Endothelial cell of umbilical vein (primary cell): ENCODE measurements at places on chromosomes 13 and 19. TPM values are rescaled to one million over a fixed set of nuclear protein-coding genes. Genes with fewer than 3 reads are reported as not detected.

The EDNRB gene
- total RNA-seq: 2.3 and 2.6 TPM in 2 replicates

The KLK13 gene
- not detected in 2 replicates for total RNA-seq

The UBE2L5 gene
- not detected in 2 replicates for total RNA-seq

The RXFP2 gene
- not detected in 2 replicates for total RNA-seq

The TMEM190 gene
- not detected in 2 replicates for total RNA-seq

The KLK11 gene
- total RNA-seq: not detected in 2 replicates

The ANGPTL4 gene
- total RNA-seq: 3.9 and 4.6 TPM in 2 replicates

The SBK2 gene
- total RNA-seq: not detected in 2 replicates

The ZFR2 gene
- not detected in 2 replicates for total RNA-seq

The ZNF154 gene
- total RNA-seq: 0.81 and 2.0 TPM in 2 replicates

The EPSTI1 gene
- 0.74 and 3.1 TPM in 2 replicates for total RNA-seq

The TJP3 gene
- not detected in 2 replicates for total RNA-seq

The ZNF728 gene
- not detected in 2 replicates for total RNA-seq

The ANKRD10 gene
- 83.1 and 94.1 TPM in 2 replicates for total RNA-seq

DNA sequence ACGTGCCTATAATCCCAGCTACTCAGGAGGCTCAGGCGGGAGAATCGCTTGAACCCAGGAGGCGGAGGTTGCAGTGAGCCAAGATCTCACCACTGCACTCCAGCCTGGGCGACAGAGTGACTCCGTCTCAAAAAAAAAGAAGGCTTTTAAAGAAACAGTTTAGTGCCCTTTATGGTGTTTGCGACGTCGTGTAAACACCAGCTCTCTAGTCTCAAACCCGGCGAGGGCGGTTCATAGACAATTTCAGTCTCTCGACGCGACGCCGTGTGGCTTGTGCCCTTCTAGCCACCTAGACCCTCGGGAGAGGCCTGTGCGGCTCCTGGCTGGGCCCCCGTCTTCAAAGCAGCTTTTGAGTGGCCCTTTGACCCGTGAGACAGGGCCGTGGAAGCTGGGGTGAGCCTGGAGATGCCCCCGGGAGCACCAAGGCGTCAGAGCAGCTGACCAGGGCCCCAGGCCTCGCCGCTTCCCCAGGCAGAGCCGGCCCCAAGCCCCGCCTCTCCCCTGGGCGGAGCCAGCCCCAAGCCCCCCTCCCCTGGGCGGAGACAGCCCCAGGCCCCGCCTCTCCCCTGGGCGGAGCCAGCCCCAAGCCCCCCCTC is 5.0 kb upstream of the MADCAM1 start:
- no peak for DNase-seq

- no peak for DNase-seq
These were observed 86.1 kb downstream of the TEX26 start for GRCh38 chr13:31018511-31018910.

- DNase-seq: no peak
These were observed 199.6 kb downstream of the UQCRFS1 start for GRCh38 chr19:29013325-29013724.

DNA sequence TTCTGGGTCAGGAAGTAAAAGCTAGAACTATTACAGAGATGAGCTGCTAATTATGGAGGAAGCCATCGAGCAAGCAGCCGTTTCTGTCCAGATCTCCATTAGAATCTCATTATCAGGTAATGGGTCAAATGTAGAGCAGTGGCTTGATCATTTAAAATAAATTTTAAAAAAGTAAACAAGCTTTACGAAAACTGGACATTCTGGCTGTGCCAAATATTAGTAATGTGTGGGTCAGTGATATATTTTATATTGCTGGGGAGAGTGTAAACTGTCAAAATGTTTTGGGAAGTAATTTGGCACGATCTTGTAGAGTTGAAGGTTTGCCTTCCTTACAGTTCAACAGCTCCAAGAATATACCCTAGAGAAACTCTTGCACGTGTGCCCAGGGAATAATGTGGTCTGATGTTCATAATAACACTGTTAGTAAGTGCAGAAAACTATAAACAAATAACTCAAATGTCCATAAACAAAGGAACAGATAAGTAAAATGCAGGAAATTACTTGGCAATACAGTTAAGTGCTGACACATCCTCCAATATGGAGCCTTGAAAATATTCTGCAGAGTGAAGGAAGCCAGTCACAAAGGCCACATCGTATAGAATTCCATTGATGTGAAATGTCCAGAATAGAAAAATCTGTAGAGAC is 127.2 kb upstream of the UBL3 start:
- DNase-seq: no peak

- DNase-seq: peak; percentile 60
These were observed 99.7 kb downstream of the STARD13 start for GRCh38 chr13:33185853-33186252.

DNA sequence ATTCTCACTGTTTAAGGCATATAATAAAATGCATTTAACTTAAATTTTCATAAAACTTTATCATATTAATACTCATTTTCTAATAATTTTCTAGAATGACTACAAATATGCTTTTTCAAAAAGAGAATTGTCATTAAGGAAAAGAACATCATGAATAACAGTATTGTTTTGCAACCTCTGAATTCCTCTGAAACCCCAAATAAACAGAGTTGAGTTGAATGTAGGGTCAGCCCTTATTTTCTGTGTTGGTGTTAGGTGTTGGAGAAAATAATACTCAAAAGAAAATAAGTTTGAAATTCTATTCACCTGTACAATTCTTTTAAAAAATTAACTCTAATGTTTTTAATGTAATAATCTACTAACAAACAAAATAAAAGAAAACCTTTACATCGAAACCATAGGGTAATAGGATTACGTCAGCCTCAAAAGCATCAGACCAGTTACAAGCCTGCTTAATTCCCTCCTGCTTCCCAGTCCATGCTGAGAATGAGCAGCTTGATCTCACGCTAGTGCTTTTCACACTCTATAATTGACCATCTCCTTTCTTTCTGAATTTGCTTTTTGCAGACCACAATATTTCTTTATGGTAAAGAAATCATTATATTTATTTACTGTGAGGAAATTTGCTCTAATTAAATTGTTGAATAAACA is 160.9 kb downstream of the PCDH9 start:
- no peak for DNase-seq

GRCh38 chr13:74004109-74004508 is 130.1 kb downstream of the KLF12 start:
- no peak for DNase-seq

DNA sequence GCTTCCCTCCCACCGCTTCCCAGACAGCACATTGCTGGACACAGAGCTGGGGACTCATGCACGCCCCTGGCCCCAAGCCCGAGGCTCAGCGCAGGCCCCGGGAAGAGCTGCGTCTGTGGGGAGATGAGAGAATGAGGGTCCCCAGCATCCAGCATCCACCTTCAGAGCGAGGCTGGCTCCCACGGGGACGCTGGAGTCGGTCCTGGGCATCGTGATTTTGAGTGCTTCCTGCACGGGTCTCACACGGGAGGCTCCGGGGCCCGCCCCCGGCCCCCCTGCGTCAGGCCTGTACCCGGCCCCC is 4.7 kb downstream of the NCLN start:
- no peak for DNase-seq

GRCh38 chr13:104608331-104608730 is 1542.1 kb upstream of the SLC10A2 start:
- no peak for DNase-seq

- DNase-seq: no peak
These were observed 15.5 kb upstream of the ZNF835 start for GRCh38 chr19:56687031-56687430.

DNA sequence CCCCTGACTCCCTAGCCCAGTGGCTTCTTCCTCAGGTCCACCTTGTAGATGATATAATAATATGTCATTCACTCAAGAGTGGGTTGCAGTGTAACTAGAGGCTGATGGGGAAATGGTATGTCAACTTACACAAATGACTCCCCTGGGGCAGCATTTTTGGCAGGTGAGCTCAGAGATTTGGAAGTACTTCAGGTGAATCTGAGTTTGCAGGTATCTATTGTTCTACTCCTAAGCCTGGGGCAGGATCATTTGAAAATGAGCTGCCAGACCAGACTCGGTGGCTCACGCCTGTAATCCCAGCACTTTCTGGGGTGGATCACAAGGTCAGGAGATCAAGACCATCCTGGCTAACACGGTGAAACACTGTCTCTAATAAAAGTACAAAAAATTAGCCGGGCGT is 11.6 kb upstream of the CNMD start:
- no peak for DNase-seq

DNA sequence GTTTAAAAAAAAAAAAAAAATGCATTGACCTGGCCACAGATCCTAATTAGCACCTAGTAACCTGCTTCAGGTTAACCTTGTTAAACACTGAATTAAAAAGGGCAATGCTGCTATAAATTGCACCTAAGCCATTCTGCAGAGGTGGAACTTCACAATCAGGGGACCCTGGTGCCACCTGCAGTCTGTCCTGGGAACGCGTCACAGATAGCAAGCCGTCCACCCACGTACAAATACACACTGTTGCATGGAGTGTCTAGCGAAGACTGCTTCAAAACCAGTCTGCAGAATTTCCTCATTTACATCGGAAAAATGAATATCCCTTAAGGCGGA is 169.3 kb downstream of the COL4A1 start:
- DNase-seq: no peak

DNA sequence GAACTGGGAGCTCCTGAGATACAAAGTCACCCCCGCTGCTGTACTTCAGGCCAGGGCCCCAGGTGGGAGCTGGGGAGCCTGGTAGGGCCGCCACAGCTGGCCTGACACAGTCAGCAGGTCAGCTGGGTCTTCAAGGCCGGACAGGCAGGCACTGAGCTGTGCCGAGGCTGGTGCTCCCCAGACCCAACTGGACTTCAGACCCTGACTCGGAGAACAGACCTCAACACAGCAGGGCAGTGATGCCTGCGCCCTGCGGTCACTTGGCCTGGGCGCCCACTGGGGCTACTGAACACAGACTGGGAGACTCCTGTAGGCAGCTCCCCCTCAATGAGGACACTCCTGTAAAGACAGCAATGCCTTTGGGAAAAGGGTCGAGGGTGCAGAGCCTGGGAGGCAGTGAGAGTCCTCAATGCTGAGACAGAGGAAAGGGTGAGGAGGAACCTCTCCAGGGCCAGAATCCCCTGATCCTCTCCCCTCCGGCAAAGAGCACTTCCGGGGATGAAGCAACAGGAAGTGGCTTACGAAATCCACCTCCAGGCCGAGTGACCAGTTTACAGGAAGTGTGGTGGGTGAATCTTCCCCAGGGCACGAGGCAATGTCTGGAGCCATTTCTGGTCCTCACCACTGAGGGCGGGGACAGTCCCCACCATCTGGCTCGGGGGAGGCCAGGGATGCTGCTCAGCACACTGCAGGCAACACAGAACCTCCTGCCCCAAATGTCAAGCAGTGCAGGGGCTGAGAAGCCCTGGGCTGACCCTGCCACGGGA is 40.8 kb upstream of the ISYNA1 start:
- no peak for DNase-seq

GRCh38 chr19:1177322-1178114 is 3.5 kb upstream of the SBNO2 start:
- peak; percentile 63 for DNase-seq

GRCh38 chr13:45870232-45870631 is 18.7 kb upstream of the SIAH3 start:
- no peak for DNase-seq

DNA sequence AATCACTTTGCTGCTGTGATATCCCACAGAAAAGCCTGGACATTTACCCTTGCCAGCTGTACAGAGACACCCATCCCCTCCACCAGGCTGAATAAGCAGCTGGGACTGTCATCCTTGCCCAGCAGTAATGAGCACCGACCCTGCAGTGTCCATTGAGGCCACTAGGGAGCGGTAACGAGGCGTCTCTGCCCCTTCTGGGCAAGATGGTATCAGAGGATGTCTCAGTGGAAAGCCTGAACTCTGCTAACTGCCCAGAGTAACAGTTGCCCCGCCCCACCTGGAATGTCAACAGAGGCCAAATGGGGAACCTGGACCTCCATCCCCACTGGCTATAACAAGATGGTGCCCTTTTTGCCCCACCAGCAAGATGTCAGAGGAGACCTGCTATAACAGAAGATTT is 22.8 kb upstream of the CEACAM20 start:
- DNase-seq: peak; percentile 45

- no peak for DNase-seq
These were observed 50.6 kb downstream of the TNFRSF19 start for GRCh38 chr13:23620613-23621315.

DNA sequence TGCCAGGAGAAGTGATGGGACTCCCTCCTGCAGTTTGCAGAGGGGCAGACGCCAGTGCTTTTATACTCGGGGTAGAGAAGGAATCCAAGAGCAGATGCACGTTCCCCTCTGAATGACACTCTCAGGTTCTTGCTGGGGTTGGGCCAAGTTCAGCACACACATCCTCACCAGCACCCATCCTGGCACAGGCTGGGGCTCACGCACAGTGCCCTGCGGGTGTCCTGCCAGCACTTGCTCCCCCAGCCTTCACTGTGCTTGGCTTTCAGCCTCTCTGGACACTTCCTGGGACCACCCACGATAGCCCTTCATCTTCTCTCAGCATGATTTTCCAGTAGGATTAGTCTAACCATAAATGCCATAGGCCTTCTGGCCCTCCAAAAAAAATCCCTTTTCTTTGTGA is 158.6 kb downstream of the ZNF536 start:
- no peak for DNase-seq

DNA sequence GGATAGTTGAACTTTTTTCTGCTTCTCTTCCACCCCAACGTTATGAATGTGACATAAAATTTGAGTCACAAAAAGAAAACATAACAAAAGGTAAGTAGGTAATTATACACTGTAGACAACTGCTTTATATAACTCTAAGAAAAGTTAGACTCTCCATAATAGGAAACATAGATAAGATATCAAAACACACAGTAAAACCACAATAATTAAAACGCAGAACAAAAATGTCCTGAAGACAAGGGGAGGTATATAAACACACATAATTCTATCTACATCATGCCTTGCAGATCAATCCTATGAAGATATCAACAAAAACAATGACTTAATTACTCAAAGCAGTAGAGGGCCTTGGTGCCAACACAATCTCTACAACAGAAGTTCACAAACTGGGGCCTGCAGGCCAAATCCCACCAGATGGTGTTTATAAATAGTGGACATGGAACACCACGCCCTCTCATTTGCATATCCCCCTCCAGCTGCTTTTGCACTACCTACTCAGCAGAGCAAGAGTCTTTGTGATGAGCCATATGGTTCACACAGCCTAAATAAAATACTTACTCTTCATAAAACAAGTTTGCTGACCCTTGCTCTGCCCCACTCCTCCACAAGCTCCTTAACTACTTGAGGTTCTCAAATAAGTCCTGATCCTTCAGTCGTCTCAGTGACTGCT is 254.7 kb downstream of the KLF12 start:
- DNase-seq: no peak

DNA sequence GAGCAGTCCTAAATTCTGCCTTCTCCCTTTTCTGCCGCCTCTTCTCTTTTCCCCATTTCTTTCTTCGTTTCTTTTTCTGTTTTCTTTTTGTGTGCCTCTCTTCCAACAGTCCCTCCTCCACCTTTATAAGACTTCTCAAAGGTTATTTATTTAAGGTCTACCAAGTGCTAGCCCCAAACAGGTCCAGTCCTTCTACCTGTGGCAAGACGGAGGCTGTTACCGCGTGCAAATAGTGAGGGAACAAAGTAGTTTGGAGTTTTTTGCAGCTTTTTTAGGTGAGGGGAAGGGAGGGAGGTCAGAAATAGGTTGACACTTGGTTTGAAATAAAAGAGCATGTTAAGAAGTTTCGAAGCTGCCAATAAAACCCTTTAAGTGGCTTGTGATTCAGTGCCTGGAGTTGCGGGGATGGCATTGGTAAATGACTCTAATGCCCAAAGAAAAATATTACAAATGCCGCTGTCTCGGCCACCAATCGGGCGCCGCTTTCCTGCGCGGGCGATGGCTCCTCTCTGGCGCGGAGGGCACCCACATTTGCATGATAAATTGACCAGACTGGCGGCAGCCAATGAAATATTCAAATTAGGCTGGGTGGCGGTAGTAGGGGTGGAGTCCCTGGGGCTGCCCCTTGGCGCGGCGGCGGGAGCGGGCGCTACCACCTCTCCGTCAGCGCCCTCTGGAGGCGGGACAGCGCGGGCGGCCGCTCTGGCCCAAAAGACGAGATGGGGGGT is 7.5 kb upstream of the TSHZ3 start:
- DNase-seq: no peak
